ENCODE measurements at places on chromosomes 4 and X.

DNA sequence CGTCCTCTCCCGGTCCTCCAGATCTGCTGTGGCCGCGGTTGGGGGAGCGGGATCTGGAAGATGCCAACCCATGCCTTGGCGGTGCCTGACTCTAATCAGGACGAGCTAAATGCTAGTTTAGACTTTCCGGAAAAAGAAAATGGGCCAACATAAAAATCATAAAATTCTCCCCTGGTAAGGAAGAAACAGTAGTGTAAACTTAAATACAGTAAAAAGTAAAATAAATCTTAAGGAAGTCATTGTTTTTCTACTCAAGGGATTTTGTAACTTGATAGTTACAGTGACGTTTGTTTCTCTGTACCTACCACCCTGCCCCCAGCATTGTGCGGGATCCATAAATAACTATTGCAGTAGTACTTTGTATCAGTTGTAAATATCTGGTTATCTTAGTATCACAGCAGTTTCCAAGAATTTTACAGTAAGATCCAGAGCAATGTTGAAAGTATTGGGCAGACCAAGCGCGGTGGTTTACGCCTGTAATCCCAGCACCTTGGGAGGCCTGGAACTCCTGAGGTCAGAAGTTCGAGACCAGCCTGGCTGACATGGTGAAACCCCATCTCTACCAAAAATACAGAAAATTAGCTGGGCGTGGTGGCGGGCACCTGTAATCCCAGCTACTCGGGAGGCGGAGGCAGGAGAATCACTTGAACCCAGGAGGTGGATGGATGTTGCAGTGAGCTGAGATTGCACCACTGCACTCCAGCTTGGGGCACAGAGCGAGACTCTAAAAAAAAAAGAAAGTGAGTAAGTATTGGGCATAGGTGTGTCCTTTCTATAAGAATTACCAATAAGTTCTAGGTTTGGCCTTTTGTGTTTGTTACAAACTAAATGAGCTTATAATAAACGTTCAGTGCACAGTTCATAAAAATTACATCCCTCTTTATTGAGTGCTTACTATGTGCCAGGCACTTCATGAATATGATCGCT, 1.0 kb upstream of the PLA2G12A start:
- peak; percentile 55 for DNase-seq

DNA sequence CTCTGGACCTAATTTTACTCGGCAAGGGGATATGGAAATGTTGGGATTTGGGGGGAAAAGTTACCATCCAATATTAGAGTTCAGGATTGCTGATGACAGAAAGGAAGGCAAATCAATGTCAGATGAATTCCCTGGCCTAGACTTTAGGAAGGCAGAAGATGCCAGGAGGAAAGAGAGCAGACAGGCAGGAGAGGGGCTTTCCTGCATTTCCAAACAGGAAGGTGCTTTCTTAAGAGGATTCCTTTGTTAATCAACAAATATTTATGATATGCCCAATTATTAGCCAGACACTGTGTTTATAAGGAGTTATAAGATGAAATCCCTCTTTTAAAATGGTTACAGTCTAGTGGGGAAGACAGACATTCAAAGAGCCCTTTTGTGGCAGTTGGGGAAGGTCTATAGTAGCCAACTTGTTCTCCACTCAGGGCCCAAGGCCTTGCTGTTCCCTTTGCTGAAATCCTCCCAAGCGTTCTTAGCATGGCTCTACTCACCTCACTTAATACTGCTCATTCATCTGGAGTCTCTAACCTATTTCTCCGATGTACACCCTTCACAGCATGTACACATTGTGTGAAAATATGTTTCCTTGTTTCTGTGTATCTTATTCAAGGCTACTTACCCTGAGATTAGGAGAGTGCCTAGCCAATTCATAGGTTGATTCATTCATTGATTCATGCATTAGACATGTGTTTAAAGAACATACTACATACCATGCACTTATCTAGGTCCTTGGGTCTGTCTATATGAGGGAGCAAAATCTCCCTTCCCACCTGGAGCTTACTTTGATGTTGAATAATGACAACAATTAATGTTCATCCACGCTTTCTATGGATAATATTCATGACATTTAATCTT, 5.3 kb downstream of the IGFBP7 start:
- no peak for DNase-seq

GRCh38 chr4:182280436-182281111, 37.4 kb downstream of the TENM3 start:
- peak; percentile 34 for DNase-seq

DNA sequence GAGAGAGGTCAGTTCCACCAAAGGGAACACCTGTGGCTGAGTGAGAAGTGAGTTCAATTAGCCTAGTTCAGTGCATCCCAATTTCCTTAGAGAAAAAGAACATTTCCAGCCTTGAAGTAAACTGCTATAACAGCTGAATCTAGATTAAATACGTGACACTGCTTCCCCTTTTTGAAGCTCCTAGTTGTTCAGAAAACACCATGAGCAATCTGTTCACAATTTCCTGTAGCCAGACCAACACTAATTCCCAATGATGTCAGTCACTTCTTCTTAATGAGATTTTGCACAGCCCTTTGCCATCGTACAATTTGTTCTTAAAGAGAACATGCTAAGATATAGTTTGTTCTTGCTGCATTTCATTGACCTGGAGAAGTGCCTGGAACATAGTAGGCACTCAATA, 144.6 kb upstream of the EDNRA start:
- DNase-seq = no peak

DNA sequence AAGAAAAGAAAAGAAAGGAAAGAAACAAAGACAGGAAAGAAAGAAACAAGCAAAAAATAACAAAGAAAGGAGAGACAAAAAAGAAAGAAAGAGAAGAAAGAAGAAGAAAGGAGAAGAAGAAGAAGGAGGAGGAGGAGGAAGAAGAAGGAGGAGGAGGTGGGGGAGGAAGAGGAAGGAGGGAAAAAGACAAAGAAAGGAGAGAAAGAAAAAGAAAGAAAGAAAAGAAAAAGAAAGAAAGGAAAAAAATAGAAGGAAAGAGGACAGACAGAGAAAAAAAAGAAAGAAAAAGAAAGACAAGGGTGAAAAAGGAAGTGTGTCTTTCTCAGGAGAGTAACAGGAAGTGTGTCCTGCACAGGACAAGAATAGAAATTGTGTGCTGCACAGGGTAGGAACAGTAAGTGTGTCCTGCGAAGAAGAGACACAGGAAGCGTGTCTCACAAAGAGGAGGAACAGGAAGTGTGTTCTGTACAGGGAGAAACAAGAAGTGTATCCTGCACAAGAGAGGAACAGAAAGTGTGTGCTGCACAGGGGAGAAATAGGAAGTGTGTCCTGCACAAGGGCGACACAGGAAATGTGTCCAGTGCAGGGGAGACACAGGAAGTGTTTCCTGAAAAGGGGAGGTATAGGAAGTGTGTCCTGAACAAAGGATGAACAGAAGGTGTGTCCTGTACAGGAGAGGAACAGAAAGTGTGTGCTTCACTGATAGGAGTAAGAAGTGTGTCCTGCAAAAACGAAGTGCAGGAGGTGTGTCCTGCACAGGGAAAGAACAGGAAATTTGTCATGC, 101.2 kb downstream of the ARSF start:
- no peak for DNase-seq

- DNase-seq = no peak
Measured at GRCh38 chr4:118867311-118868067, 21.2 kb upstream of the SYNPO2 start.

- DNase-seq = no peak
Measured at GRCh38 chr4:105068516-105068915, 78.2 kb upstream of the TET2 start.

GRCh38 chr4:187422655-187423054, 572.9 kb upstream of the ZFP42 start:
- DNase-seq = no peak

- no peak for DNase-seq
Measured at GRCh38 chr4:62661821-62662220, 1461.7 kb downstream of the ADGRL3 start.

GRCh38 chrX:7233580-7234406, 85.8 kb upstream of the PUDP start:
- no peak for DNase-seq

GRCh38 chrX:118552121-118552900, 56.7 kb downstream of the DOCK11 start:
- no peak for DNase-seq

DNA sequence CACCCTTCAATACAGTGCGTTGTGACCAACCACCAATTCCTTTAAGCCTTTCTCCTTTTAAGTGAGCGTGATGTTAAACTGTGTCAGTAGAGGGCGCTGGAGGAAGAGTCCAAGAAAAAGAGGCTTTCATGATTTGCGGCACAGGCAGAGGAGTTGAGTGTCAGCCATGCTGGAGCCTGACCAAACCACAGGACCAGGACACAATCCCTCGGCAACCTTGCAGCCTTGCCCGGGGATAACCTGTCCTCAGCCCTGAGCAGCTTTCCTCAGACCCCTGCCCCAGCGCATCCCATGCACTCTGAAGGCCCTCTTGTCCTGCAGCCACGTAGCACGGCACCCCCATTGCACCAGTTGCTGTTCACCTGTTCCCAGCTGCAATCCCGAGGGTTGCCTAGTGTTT, 53.5 kb upstream of the SMIM31 start:
- peak; percentile 25 for DNase-seq

DNA sequence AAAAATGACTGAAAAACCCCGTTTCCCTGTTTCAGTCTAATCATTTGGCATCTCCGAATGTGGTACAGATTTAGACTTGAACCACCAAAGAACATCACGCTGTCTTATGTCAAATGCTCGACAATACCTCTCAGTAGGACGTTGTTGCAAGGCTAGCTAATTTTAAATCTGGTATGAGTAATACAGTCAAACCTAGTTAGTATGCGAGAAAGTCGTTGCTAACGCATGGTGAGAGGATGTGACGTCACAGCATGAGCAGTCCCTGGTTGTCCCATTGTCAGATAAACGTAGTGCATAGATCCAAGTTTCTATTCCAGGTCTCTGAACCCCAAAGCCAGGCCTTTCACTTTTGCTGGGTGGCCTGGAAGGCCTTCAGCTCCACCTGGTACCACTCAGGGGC, 44.7 kb downstream of the SETD7 start:
- DNase-seq = peak; percentile 53

GRCh38 chrX:77793946-77794345, 7.9 kb upstream of the ATRX start:
- DNase-seq = no peak

DNA sequence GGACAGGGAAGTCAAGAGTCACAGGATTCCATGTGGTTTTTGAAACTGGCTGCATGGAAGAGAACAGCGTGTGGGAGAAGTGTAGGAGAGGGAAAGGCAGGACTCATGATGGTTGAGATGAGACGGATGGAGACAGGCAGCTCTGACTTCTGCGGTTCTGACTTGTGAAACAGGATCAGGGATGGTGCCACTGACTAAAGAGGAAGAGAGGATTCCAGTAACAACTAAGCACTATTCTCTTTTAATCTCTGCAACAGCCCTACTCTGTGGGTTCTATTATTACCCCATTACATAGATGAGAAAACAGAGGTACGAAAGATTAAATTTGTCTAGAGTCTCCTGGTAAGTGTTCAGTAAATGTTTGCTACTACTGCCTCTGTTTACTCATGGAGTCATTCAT, 156.3 kb downstream of the CBR4 start:
- DNase-seq = no peak

DNA sequence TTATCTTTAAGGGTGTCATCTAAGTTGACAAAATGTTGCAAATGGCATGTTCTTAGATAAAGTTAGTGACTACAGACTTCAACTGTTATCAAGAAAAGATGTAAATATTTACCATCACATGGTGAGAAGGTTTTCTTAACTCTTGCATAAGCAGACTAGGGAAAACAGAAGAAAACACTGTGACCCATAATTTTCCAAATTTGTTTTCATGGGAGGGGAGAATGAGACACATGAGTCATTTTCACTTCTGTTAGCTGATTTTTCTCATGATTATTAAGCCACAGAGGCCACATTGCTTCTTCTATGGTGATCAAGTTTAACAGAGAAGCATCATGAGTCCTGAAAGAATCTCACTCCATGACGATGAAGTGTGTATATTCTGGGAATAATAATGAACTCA, 30.2 kb upstream of the SYTL5 start:
- DNase-seq = no peak

GRCh38 chr4:136650541-136651277, 881.6 kb downstream of the PCDH18 start:
- DNase-seq = no peak

DNA sequence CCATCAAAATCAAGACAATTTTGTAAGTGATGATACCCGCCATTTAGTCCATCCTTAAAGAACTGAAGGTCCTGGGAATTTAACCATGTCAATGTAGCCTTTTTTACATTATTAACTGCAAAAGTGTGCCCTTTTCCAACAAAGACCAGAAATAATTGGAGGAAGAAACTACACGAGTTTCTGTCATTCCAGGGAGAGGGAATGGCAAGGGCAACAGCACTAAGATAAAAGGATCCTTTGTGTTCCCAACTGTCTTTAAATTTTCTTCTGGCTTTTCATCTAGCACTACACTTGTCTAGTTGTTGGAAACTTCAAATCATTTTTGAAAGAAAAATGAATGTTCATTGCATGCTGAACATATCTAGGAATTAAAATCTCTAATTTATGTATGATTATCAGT, 286.2 kb downstream of the GALNTL6 start:
- no peak for DNase-seq

GRCh38 chr4:3263876-3264193, 14.9 kb downstream of the MSANTD1 start:
- DNase-seq = peak; percentile 2

GRCh38 chr4:6609415-6610079, 30.9 kb upstream of the MRFAP1 start:
- no peak for DNase-seq

Data from head of caudate nucleus (tissue), 42 donors.